ENCODE measurements at places on chromosomes 5 and 9. TPM values are rescaled to one million over a fixed set of nuclear protein-coding genes. Genes with fewer than 3 reads are reported as not detected.

Gene SNCAIP
- 0.12 TPM for total RNA-seq

Gene GABRA1
- not detected for total RNA-seq

Gene PCSK1
- total RNA-seq, result 4.4 TPM

Gene ADAMTS19
- total RNA-seq, result not detected

Gene PSIP1
- 55.3 TPM for total RNA-seq

Gene SLC6A3
- total RNA-seq, result not detected

Gene N4BP3
- 0.56 TPM for total RNA-seq

Gene PCDHGB2
- total RNA-seq, result 0.88 TPM

Gene DEPDC1B
- total RNA-seq, result 6.0 TPM

Gene ISL1
- 1.2 TPM for total RNA-seq

Gene MXD3
- 13.2 TPM for total RNA-seq

Gene MYOT
- not detected for total RNA-seq

Gene OBP2B
- not detected for total RNA-seq

Gene CMBL
- total RNA-seq, result 17.6 TPM

Gene FGF10
- not detected for total RNA-seq

Gene PCDHGA5
- total RNA-seq, result 0.25 TPM

Gene CATSPER3
- 0.91 TPM for total RNA-seq

Gene HEMGN
- not detected for total RNA-seq

Gene PTPRD
- not detected for total RNA-seq

Gene CCDC183
- 0.26 TPM for total RNA-seq

Gene GNAQ
- 38.1 TPM for total RNA-seq

Gene SLC6A7
- not detected for total RNA-seq

Gene MARCOL
- total RNA-seq, result not detected

Gene FAM221B
- not detected for total RNA-seq

Gene WDR31
- total RNA-seq, result 2.9 TPM

Gene ORM1
- not detected for total RNA-seq

Measured in MCF 10A (cell line).